NCI-H748 treated with DMSO at 0.1 percent for 48 hours (cell line): ENCODE measurements at places on chromosomes 1 and 21.
A peak's percentile ranks its signal among the peaks of the same experiment; 100 is the strongest.

DNA sequence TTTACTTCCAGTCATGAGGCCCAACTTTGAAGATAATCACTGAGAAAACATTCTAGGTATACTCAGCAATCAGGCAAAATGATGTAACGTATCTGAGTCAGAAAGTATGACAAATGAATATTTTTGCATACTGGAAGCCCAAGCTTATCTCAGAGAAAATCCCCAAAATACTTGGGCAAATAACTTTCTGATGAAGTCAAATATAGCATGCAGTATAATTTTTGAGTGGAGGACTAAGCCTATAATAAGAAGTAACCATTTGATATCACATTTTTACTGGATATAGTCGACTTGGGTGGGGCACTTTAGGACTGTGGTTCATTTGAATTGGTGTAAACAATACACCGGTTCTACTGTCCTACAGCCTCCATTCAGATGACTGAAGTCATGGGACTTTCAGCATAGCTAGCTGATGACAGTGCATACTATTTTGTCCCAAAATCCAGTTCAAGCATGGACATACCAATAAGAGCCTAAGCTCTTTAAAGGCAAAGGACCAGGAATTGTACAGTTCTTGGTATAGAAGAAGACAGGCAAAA is 2.3 kb upstream of the GADD45A start:
- no peak for DNase-seq

- DNase-seq, result peak; percentile 63
Observed at GRCh38 chr21:32412162-32413014, at the start of gene EVA1C. EVA1C (plus strand) TSS chr21:32412706; CDS start chr21:32412854, 148 bp downstream.

DNA sequence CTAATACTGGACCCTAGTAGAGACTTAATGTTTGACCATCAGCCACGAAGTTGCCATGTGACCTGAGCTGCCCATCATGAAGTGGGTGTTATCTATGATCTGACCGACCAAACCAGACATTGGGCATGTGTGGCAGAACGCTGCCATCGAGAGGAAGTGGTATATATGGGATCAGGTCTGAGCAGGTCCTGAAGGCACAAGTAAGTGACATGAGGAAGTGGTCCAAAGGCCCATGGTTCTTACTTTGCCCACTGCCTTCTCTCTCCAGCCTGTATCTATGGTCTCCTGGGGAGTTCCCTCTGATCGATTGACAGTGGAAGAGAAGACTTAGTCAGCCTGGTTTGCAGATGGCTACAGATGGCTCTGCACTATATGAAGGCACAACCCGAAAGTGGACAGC is 7.9 kb downstream of the SPSB1 start:
- DNase-seq, result no peak

DNA sequence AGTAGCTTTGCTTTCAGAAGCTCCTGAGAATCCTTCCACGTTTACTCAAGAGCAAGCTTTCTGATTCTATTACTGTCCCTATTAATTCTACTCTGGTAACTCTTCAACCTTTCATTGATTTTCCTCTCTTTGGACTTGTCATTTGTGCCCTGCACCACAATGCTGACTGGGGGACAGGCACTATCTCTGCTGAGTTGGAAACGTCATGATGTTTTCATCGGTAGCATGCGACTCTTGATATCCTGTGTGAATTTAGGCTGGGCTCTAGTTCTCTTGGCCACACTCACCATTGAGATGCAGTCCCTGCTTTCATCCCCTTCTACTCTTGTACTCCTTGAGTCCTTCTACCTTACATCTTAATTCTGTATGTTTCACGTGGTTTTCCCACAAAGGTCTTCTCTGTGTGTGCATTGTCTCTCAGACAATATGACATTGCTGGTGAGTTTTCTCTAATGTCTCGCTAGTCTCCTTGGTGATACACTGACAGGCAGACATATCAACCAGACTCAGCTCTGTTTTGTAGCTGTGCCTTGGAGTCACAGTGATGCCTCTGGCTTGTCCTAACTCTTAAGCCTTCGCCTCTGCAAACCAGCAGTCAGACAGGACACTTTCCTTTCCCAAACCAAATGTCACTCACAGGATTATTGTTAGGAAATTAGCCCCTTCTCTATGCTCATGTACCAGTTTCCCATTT is 223.6 kb upstream of the ADGRL2 start:
- no peak for DNase-seq

DNA sequence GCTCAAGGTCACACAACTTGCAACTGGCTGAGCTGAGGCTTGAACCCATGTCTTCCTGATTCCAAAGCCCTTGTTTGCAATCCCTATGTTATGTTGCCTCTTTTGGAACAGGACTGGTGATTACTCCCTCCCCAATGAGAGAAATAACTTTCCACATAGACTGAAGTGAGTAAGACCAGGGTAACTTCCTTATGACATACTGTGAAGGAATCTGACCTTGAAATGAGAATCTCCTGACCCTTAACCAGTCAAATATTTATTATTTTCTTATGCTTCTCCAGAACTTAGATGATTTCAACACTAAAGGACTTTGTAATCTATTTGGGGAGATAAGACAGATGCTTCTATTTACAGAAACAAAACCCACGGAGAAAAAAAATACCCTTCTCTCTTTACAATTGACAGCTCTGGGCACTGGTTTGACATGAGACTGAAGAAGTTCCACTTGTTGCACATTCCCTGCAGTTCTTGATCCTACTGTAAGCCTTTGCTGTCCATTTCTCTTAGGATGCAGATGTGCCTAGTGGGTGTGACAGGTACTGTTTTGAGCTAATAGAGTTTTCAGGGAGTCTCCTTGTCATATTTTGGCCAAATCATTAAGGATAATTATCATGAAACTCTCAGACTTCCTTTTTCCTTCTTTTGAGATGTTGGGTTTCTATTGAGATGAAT is 3.9 kb upstream of the RPTN start:
- no peak for DNase-seq

DNA sequence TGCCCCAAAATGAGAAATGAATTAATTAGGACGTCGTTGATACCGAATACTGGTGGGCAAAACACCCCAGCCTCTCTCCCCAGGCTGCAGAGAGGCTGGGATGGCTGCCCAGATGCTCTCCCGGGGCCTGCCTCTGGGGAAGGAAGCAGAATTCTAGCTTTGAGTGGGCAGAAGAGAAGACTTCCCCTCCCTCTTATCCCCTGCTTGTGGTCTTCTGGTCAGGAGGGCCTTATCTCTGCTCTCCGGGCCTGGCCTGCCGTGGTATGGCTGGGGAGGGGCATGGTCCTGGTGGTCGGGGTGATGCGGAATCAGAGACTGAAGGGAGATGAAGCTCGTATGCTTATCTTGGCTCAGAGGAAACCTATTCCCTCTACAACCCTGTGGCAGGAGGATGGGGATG is 9.8 kb upstream of the CSF3R start:
- no peak for DNase-seq

GRCh38 chr1:65994223-65994622 is 201.5 kb downstream of the PDE4B start:
- DNase-seq, result no peak

- DNase-seq, result no peak
Observed at GRCh38 chr1:165420655-165421054, 24.3 kb downstream of the RXRG start.

DNA sequence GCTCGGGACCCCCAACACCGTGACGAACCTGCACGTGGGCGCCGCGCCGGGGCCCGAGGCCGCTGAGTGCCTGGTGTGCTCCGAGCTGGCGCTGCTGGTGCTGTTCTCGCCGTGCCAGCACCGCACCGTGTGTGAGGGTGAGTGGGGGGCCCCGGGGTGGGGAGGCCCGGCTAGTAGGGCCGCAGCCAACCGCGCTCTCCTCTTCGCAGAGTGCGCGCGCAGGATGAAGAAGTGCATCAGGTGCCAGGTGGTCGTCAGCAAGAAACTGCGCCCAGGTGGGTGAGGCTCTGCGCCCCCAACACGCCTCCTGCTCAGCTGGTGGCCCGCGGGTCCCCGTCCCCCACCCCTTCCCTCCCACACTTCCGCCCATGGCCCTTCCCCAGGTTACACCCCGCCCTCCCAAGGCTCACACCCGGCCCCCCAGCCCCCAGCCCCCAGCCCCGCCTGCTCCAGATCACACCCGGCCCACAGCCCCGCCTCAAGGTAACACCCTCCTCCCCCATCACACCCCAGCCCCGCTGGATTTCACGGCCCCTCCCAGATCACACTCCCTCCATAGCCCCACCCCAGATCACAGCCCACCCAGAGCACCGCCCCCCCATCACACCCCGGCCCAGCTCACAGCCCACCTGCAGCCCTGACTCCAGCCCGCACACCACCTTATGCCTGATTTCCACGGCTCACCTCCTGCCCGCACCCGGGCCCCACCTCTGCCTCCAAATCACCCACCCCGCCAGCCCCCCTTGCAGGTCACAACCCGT is 2.4 kb upstream of the MMP23B start:
- no peak for DNase-seq

GRCh38 chr1:105243969-105244368 is 1494.3 kb downstream of the AMY1C start:
- DNase-seq, result peak; percentile 56

DNA sequence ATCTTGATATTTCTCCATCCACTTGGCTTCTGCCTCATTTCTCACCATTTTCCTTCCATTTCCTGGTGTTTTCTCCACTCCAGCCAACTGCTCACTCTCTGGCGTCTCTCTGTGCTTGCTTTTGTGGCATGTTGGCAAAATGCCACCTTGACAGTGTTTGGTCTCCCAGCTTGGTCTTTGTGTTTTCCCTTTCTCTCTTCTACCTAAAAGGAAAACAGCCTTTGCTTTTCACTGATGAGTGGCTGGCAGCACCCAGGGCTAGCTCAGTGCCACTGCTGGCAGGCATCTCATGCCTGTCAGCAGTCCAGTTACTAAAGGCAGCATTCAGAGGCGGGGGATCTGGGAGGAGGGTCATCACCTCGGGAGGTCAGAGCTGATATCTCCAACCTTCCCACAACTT is 55.3 kb upstream of the DSCAM start:
- peak; percentile 21 for DNase-seq
